Umbilical cord (tissue), 2 donors: ENCODE measurements at places on chromosomes 3 and 15. TPM values are rescaled to one million over a fixed set of nuclear protein-coding genes. Genes with fewer than 3 reads are reported as not detected.

DNA sequence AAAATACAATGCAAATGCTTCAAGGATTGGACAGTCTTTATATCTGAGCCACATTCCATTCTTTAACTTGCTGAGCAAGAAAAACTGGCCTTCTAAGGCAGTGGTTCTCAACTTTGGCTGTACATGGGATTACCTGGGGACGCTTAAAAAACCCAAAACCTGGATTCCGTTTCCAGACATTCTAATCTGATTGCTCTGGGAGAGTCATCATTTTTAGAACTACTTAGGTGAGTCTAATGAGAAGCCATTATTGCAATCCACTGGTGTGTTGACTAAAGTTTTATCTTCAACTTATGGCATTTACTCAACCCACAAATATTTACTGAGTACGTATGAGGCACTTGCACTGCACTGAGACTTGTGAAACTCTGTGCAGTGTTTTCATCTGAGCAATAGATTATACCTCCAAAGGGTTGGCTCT lies 195.7 kb upstream of the ATP11B start:
- DNase-seq, result peak; percentile 48

GRCh38 chr3:170869239-170869590 lies 780 bp downstream of the RPL22L1 start:
- no peak for DNase-seq

DNA sequence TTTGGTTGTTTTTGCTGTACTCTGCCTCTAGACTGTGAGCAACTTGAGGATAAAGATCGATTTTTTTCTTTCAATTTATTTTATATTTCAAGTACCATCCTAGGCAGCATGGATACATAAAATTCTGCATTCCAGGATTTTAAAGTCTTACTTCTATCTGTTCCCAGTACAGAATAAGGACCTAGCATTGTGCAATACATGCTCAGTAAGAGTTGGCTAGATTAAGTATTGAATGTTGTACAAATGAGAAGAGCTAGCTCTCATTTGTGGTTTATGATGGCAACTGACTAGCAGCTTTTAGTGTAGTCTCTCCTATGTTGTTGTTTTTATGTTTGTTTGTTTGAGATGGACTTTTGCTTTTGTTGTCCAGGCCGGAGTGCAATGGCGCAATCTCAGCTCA lies 222.7 kb downstream of the TP63 start:
- DNase-seq, result no peak

DNA sequence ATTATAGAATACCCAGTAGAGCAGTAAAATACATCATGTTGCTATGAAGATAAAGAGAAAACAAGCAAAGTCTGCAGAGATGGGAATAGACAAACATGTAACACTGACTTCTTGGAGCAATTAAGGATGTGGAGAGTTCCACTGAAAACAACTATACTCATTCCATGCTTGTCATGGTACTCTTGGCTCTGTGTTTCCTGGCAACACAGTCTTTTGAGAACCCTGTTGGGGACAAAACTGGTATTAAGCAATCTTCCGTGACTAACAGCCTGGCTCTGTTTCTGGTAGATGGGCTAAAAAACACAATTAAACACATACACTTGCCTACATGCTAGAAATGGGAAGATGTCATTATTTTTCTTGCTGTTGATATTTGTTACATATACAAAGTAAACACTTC lies 1212.3 kb upstream of the GBE1 start:
- DNase-seq, result no peak

GRCh38 chr3:129855170-129855831 lies 38.2 kb downstream of the TMCC1 start:
- DNase-seq, result no peak

GRCh38 chr3:42752961-42753360 lies 20.1 kb downstream of the CCDC13 start:
- no peak for DNase-seq

DNA sequence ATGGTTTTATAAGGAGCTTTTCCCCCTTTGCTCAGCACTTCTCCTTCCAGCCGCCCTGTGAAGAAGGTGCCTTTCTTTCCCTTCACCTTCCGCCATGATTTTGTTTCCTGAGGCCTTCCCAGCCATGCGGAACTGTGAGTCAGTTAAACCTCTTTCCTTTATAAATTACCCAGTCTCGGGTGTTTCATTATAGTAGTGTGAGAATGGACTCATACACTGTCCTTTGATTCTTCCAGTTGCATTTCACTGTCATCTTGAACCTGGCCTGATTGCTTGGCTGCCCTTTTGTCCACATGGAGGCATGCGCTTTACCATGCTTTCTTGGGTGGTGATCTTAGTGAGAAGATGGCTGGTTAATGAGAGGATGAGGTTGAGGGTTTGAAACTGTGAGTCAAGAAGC lies 23.2 kb downstream of the USP13 start:
- DNase-seq, result no peak

DNA sequence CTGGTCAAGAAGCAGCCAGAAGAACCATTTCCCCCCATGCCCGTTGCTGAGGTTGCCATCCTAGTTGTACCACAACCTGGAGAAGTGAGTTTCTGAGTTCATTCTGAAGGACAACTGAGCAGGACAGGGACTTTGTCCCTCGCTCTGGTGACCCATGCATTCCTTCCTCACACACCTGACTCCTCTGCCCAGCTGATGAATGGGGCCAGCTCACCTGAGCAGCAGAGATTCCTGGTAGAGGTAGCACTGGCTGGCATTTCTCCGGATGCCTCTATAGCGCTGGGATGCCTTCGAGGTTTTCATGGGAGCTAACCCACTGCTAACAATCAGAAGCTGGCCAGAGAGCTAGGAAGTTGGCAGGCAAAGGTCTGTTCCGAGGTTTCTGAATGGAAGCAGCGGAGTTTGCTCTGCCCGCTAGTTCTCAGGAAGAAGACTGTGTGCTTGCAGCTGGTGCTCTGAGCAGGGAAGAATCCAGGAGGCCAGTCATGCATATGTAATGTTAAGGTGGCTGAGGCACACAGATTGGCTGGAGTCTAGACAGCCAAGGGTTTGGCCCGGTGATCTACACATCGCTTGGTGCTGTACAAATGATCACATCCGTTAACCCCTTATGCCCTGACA lies at the start of gene TMC3:
TMC3 (minus strand) TSS at position 439 of the 621 bp plus-strand sequence; CDS start at position 303, 136 bp downstream.
- DNase-seq, result no peak

- DNase-seq, result peak; percentile 71
Measured at GRCh38 chr3:133401374-133402135, 1.7 kb downstream of the BFSP2 start.

DNA sequence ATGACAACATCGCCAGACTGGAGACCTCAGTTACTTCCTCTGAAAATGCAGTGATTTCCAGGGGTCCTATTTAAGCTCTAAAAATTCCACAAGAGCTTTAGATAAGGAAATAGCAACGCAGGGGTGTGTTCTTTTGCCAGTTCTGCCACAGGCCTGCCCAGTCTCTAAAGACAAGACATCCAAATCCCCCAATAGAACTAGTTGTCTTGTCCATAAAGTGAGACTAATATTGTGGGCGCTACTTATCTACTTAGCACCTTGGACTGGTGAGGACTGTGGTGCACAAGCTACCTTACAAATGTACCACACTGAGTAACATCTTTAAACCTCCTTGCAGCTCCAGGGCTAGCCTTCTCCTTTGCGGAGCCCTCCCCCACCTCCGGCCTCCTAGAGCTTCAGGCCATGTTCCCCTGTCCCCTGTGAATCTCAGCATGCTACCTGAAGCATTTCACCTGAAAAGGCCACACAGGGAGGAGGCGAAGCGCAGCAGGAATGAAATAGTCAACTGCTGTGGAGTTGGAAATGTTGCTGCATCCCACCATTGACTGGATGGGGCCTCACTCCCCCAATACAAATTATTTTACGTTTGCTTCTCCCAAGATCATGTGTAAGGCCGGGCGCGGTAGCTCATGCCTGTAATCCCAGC lies 9.6 kb upstream of the LRRC2 start:
- DNase-seq, result no peak

Gene NEK11
- 33.5 TPM for total RNA-seq

Gene SLITRK3
- 2.2 TPM for total RNA-seq
